Airway epithelial cell (primary cell): ENCODE measurements at places on chromosomes 6 and 20. TPM values are rescaled to one million over a fixed set of nuclear protein-coding genes. Genes with fewer than 3 reads are reported as not detected.

The ENPP5 gene
- 0.74 and 0.92 TPM in 2 replicates for total RNA-seq

The FHL5 gene
- total RNA-seq, result not detected in 2 replicates

The BMP2 gene
- 2.5 and 3.7 TPM in 2 replicates for total RNA-seq

The FGD2 gene
- total RNA-seq, result 0.63 and 1.0 TPM in 2 replicates

The TSPO2 gene
- not detected in 2 replicates for total RNA-seq

The SPTLC3 gene
- total RNA-seq, result 4.6 and 7.1 TPM in 2 replicates

The MDFI gene
- total RNA-seq, result 270 and 324 TPM in 2 replicates

The BPIFA1 gene
- 0.35 and 0.42 TPM in 2 replicates for total RNA-seq

The CTAGE9 gene
- total RNA-seq, result not detected in 2 replicates

The TMEM74B gene
- 0.14 TPM in 1 of 2 replicates, not detected in the other for total RNA-seq

The LY6G6D gene
- not detected in 2 replicates for total RNA-seq

The SAMD5 gene
- total RNA-seq, result 0.37 and 0.56 TPM in 2 replicates

The FAM83D gene
- total RNA-seq, result 32.0 TPM in 2 replicates

The PDCD2 gene
- total RNA-seq, result 86.3 and 111 TPM in 2 replicates

The DCDC2 gene
- total RNA-seq, result 0.07 TPM in 1 of 2 replicates, not detected in the other

The RIPOR2 gene
- 0.21 TPM in 1 of 2 replicates, not detected in the other for total RNA-seq

The RSPO3 gene
- not detected in 2 replicates for total RNA-seq

The PGC gene
- not detected in 2 replicates for total RNA-seq

The FOXC1 gene
- 7.9 and 11.6 TPM in 2 replicates for total RNA-seq

The CYP21A2 gene
- 0.28 TPM in 1 of 2 replicates, not detected in the other for total RNA-seq

The WASF1 gene
- total RNA-seq, result 18.0 and 23.3 TPM in 2 replicates

The PSORS1C1 gene
- total RNA-seq, result 0.37 and 1.7 TPM in 2 replicates

The GGTLC1 gene
- total RNA-seq, result not detected in 2 replicates

The KIF25 gene
- total RNA-seq, result not detected in 2 replicates

The NKX2-2 gene
- total RNA-seq, result not detected in 2 replicates

The COMMD7 gene
- 9.9 and 23.6 TPM in 2 replicates for total RNA-seq

The CLVS2 gene
- total RNA-seq, result 0.14 TPM in 1 of 2 replicates, not detected in the other

The ZSWIM1 gene
- 6.8 and 9.0 TPM in 2 replicates for total RNA-seq

The WFDC5 gene
- total RNA-seq, result 0.56 and 1.2 TPM in 2 replicates

The POPDC3 gene
- total RNA-seq, result 1.5 and 3.3 TPM in 2 replicates

The PAK5 gene
- total RNA-seq, result 0.14 and 0.21 TPM in 2 replicates

The TOX2 gene
- total RNA-seq, result 1.3 and 1.6 TPM in 2 replicates

The KCNK5 gene
- 0.07 TPM in 1 of 2 replicates, not detected in the other for total RNA-seq

The PCK1 gene
- not detected in 2 replicates for total RNA-seq

The CCN5 gene
- total RNA-seq, result 0.28 and 0.63 TPM in 2 replicates

The SLC22A7 gene
- total RNA-seq, result not detected in 2 replicates

The TRIM40 gene
- not detected in 2 replicates for total RNA-seq

The POU3F2 gene
- not detected in 2 replicates for total RNA-seq

The SIRPB1 gene
- total RNA-seq, result 1.3 and 4.0 TPM in 2 replicates

The HLA-DQA2 gene
- total RNA-seq, result not detected in 2 replicates
